Activated T-helper 1 cell treated with Interleukin-2 at 50 U/mL for 16 hours (primary cell): ENCODE measurements at places on chromosomes 16 and 17.

DNA sequence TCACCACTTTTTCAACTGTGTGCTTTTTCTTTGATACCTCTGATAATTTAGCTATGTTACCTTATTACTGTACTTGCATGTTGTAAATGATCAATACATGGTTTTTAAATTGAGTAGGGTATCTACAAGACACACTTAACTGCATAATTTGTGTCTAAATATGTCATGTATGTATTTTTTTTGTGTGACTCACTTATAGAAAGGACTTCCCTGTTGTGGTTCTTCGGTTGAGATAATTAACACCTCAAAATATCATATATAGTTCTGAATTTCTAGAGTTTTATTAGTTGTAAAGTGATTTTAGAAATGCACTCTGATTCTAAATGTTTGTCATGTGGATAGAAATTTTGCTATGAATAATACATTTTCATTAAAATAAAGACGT, 14.5 kb upstream of the KRT222 start:
- DNase-seq, result no peak

DNA sequence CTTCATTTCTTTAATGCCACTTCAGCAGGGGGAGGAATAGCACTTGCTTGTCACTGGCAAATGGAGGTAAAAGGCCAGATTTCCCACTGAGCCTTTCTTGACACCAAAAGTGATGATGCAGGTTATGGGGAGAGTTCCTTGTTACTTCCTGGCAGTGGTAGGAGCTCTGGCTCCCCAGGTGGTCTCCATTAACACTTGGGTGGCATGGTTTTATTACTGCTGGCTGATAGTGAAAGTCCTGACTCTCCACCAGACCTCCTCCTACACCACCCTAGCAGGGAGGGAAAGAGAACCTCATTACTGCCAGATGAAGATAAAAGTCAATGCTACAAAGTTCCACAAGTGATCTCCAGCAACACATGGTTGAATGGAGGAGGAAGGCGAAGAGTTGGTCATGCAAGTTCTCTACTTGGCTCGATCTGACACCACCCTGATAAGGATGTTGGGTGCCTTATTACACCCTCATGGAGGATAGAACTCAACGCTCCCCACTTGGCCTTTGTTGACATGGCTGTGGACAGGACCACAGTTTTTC, 152.7 kb upstream of the GNAO1 start:
- DNase-seq, result no peak

GRCh38 chr17:16251043-16251442, 34.0 kb downstream of the PIGL start:
- no peak for DNase-seq

- DNase-seq, result no peak
Measured at GRCh38 chr17:72362376-72363088, 241.7 kb downstream of the SOX9 start.

- peak; percentile 24 for DNase-seq
Measured at GRCh38 chr16:84062734-84063640, 20.4 kb upstream of the SLC38A8 start.

- no peak for DNase-seq
Measured at GRCh38 chr16:68626557-68626956, 18.6 kb upstream of the CDH3 start.

GRCh38 chr16:57091200-57091974, 996 bp upstream of the CPNE2 start:
- DNase-seq, result no peak

GRCh38 chr16:85276721-85277120, 164.4 kb upstream of the CIBAR2 start:
- no peak for DNase-seq
